Stimulated activated CD4-positive, alpha-beta T cell treated with anti-CD3 and anti-CD28 coated beads, Interleukin-1b, Interleukin-23, amount 100 ng/mL, for 1 hour (primary cell): ENCODE measurements at places on chromosomes 7 and 10.

DNA sequence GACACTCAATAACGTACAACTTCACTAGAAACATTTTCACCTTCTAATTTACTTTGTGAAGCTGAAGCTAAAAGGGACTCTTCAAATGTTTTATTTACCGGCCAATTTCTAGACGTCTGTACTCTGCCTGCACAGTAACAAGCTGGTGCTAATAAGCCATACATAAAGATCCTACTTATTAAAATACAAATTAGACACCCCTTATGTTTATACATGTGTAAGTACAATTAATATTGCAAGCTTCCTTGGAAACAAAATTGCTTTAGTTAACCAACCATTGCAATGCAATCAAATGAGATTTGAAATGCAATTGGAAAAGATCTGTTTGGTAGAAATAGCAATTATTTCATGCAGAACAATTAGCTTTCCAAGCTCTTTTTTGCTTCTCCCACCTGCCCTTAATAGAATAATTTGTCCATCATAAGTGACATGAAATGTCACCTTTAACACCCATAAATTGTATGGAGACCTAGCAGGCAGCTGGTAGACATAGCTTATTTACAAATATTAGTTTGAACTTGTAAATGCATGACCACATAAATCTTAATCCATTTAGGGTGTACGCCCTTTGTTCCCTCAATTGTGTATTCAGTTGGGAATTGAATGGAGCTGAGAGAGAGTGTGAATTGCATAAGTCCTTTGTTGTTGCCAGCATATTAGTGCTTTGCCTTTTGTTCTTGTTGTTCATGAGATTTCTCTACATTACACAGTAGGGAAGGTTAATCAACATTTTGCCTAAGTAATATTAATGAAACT lies 277.1 kb downstream of the CACNA2D1 start:
- no peak for DNase-seq

GRCh38 chr10:129968853-129969183 lies 4.7 kb upstream of the EBF3 start:
- no peak for DNase-seq

GRCh38 chr7:45597286-45597984 lies 23.3 kb downstream of the ADCY1 start:
- DNase-seq, result no peak

DNA sequence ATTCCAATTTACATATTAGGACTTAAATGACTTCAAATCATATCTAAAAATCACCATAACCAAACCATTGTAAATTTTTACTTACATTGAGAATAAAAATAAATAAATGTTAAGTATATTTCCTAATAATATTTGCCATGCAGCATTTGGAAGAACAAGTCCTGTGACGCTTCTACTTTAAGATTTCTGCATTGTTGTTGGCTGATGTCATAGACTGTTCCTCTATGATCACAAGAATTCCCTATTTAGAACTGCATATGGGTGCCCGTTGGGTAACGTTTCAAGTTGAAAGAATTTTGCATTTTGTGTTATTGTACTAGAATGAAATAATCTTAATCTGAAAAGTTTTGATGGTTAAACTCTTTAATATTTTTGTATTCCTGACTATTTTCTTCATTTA lies 5.1 kb upstream of the ITGB1 start:
- no peak for DNase-seq

- no peak for DNase-seq
These were observed 250.0 kb upstream of the KLF6 start for GRCh38 chr10:4034907-4035598.

DNA sequence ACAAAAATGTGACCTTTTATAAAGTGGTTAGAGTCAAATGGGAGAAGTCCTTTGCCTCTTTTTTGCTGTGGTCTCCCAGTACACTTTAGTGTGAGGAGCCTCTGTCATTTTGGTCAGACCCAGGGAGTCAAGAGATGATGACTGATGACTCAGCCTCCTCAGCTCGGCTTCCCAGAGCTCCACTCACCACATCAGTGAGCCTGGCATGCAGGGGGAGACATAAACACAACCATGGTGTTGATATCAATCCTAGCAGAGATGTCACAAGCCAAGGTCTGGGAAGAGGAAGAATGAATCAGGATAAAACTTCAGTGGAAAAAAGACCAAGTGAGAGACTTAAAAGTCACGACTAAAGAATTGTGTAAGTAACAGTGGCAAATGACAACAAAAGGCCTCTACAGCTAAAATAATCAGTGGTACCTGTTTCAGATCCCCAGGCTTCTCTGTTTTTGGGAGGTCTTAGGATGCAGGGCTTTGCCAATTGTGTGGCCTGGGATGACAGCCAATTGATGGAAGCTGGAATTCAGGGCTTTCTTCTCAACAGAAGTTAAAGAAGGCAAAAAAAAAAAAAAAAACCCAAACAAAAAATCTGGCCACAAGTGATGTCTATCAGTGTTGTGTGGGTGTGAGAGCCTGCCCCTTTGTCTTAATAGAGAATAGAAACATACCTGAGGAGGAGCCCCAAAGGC lies 50.2 kb downstream of the TFAM start:
- no peak for DNase-seq

DNA sequence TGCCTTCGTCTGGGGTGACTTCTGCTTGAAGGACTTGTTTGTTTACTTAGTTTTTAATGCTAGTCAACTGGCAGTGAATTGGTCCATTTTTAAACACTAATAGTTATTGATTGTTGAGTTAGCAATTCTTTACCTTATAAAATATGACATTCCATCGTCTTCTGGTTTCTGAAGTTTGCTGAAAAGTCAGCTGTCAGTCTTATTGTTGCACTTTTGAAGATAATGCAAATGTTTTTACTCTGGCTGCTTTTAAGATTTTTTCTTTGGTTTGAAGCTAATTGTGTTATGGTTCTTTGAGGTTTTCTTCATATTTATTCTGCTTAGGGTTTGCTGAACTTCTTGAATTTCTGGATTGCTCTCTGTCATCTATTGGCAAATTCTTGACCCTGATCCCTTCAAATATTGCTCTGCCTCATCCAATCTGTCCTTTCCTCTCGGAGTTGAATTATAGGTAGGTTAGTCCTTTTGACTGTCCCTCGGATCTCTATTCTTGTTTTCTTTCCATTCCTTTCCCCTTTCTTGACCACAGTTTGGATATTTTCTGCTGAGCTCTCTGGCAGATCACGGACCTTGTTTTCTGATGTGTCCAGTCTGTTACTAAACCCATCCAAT lies 24.2 kb downstream of the MGMT start:
- no peak for DNase-seq

DNA sequence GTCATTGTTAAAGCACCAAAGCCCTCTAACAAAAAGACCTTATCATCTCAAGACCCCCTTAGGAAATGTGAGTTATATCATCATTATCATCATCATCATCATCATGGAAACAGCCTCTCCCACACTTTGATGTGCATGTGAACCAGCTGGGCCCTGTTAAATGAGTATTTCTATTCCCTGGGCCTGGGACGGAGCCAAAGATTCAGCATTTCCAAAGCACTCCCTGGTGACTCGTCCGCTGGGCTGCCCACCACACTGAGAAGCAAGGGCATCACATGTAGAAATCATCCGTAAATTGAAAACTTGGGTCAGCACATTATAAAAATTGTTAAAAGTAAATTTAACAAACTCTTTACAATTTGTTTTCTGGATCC lies 88.6 kb downstream of the PTPRN2 start:
- DNase-seq, result no peak

DNA sequence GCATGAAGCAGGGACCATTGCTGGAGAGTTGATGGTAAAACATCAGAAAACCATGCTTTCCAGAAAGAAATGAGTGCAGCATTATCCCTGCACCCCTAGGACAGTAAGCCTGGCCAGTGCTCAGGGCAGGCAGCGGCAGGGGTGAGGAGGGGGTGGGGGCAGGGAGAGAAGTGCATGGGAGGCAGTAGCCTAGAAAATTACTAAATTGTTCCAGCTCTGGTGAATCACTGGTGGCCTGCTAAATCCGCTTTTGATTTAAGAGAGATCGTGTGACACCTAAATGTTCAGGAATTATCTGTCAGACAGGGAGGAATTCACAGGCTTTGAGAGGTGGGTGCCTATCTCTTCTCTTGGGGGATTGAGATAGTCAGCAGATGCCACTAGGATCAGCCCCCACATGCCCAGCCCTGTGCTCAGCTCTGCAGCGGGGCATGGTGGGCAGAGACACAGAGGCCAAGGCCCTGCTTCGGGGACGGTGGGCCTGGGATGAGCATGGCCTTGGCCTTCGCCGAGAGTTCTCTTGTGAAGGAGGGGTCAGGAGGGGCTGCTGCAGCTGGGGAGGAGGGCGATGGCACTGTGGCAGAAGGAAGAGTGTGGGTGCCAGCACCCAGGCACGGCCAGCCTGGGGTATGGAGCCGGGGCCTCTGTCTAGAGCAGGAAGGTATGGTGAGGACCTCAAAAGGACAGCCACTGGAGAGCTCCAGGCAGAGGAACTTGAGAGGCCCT lies 5.0 kb upstream of the AQP1 start:
- DNase-seq, result no peak

DNA sequence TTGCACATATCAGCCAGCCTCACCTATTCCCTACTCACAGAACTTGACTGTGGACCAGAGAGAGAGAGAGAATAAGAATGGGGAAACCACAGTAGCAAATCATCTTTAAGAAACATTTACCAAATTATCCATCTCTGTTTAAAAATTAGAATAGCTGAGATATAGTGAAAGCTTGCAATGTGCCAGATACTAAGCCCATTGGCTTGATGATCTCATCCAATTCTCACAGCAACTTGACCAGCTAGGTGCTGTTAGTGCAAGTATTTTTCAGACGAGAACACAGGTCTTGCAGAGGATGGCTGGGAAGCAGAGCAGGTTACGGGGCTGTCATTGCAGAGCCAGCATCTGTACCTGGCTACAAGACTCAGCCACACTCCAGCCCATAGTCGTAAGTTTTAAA lies 50.9 kb downstream of the KLF6 start:
- DNase-seq, result no peak

DNA sequence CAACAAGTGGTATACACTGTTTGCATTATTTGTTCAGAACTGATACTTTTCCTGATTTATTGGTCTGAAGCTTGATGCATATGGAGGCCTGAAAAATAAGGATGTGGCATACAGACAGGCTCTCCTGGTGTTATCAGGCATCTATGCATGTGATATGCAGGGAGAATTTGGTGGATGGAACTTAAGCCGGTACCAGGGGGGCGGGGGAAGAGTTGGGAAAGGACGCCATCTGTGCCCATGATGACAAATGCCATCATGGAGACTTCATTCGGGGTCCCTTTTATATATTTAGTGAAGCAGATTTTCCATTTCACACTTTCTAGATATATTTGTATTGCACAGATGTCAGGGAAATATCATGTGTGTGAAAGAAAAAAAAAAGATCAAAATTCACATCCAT lies 5.4 kb downstream of the HECW1 start:
- no peak for DNase-seq

- no peak for DNase-seq
These were observed 65.4 kb downstream of the MYO3A start for GRCh38 chr10:25999295-25999981.

DNA sequence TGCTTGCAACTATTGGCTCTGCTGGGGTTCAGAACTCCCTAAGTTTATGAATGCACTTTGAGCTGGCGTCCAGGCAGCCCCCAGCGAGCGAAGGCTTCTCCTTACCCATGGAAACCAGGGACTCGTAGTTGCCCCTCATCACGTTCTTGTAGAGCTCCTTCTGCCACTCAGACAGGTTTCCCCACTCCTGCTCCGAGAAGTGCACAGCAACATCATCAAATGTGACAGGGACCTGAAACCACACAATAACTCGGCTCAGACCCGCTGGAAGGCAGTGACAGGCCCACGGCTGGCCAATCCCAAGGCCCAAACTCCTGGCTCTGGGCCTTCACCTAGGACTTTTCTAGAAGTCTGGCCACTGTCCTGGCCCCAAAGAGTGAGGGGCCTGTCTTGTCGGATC lies 6.9 kb downstream of the ZNF777 start:
- no peak for DNase-seq

- no peak for DNase-seq
These were observed 41.9 kb upstream of the MBL2 start for GRCh38 chr10:52814506-52814905.

DNA sequence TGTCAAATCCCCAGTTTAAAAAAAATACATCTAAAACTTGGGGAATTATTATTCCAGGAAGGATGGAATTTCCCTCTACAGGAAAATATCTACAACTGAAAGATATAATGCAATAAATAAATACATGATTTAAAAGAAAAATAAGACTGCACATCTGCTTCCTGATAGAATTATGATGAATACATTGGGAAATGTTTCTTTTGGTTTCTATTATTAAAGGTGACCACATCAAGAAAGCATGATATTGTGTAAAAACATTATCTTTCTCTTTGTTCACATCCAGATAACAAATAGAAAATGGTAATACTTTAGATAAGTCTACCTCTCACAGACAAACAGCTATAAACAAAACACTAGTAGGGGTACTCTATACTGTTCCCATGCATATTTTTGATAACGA lies 19.2 kb downstream of the SEMA3D start:
- no peak for DNase-seq

DNA sequence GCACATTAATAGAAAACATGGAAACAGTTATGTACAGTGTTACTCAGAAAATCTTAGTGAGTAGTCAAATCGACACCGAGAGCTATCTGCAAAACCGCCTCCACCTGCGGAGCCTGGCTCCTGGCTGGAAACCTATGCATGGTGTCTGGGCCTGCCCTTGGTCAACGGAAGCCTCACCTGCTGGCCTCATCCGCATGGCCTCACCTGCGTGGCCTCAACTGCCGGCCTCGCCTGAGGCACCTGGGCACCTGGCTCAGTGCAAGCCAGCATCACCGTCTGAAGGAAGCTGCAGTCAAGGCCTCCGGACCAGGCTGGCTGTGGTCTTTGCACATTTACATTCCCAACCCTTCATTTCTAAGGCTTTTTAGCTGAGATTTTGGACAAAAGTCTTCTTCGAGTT lies 352.1 kb downstream of the POM121L12 start:
- DNase-seq, result no peak

- DNase-seq, result no peak
These were observed 126.0 kb upstream of the CALN1 start for GRCh38 chr7:72538147-72538546.

DNA sequence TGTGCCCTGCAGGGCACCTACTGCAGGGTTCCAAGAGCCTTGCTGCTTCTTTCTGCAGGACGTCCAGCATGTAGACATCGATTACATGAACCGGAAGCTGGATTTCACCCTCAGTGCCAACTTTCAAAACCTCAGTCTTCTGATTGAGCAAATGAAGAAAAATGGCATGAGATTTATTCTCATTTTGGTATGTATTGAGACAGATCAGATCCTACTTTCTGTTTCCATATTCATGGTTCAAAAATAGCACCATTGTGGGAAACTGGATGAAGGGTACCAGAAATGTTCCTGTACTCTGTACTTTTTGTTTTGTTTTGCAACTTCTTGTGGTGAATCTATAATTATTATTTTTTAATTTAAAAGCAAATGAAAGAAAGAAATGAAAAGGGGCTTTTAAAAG lies 64.1 kb downstream of the MGAM2 start:
- no peak for DNase-seq

- no peak for DNase-seq
These were observed 552 bp upstream of the ZNF365 start for GRCh38 chr10:62373639-62373994.

DNA sequence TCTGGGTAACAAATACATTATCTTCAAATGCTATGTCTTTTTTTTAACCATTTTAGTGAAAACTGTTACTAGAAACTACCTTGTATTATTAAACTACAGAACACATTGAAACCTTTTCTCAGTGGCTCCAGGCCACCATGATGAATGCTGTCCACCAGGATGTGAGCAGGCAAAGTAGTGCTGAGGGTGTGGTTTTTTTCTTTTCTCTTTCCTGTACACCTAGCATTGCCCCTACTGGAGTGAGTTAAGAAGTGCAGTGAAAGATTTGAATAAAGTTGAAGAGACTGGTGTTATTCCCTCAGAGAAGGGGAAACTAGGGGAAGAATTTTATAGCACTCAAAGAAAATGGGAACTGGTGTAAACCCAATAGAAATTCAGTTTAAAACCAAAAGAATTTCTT lies 120.0 kb upstream of the SAMD8 start:
- no peak for DNase-seq
